ENCODE measurements at places on chromosomes 7 and 10. TPM values are rescaled to one million over a fixed set of nuclear protein-coding genes. Genes with fewer than 3 reads are reported as not detected.

GRCh38 chr10:93390306-93391090 lies 91.6 kb downstream of the MYOF start:
- DNase-seq, result no peak

GRCh38 chr7:47104206-47104549 lies 477.7 kb downstream of the TNS3 start:
- DNase-seq, result no peak

The PNLIPRP1 gene
- not detected for total RNA-seq

The CCSER2 gene
- total RNA-seq, result 6.5 TPM

The ZNF425 gene
- 0.98 TPM for total RNA-seq

All from liver (tissue), 10 donors.